ENCODE measurements at places on chromosomes 3 and 15.

DNA sequence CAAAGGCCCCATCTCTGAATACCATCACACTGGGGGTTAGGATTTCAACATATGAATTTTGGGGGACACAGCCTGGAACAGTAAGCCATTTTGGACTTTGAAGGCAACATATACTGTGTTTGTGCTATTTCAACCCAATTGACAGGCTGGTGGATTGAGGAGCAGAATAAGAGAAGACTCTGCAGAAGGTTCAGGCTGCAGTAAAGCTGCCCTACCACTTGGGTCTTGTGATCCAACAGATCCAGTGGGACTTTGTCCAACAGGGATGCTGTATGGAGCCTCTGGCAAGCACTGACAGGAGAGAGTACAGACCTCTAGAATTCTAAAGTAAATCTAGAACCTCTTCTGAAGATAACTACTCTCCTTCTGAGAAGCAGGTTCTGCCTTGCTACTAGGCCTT is 1.1 kb upstream of the BCL2L10 start:
- no peak overlapping the region for H3K27ac ChIP-seq
- no peak for DNase-seq
- no peaks in the 10 kb centered on the region for H3K4me1 ChIP-seq
- H3K4me3 ChIP-seq = no peak overlapping the region
- H3K27me3 ChIP-seq = peaks cover 3% of the 10 kb centered on the region
- H3K36me3 ChIP-seq = no peaks in the 10 kb centered on the region

DNA sequence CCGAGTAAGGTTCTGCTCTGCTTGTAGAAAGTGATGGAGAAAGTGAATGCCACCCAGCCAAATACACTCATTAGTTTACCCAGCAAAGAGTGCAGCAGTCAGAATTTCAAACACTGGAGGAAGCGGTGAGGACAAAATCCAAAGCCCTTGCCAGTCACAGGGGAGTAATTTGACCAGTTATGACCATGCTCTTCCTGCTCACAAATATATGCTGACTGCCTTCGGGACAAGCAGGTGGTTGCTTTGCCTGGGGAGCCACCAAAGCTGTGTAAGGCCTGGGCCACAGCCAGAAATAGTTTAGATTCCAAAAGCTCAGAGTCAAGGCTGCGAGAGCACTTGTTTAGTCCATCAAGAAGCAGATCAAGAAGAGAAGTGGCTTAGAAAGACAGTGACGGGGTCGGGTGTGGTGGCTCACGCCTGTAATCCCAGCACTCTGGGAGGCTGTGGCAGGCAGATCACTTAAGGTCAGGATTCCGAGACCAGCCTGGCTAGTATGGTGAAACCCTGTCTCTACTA is 51.0 kb upstream of the ATP13A3 start:
- H3K27me3 ChIP-seq = no peaks in the 10 kb centered on the region
- no peak overlapping the region for H3K27ac ChIP-seq
- H3K36me3 ChIP-seq = no peaks in the 10 kb centered on the region
- no peak for DNase-seq

DNA sequence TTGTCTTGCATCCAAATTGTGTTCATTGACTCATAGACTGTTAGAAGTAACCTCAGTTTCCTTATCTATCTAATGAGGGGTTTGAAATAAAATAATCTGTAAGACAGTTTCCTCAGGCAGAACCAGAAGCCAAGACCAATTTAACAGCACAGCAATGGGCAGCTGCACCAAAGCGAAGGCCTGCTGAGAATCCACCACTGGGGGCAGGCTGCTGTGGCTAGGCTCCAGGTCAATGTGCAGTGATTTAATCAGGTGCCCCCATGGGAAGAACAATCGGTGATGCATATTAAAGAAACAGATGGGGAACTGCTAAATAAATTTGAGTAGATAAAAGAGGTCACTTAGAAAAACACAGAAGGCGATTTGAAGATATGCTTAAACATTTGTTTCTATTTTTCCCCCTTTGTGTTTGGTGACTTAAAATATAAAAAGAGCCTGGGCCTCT is 28.0 kb upstream of the TMOD3 start:
- H3K27me3 ChIP-seq = no peaks in the 10 kb centered on the region
- no peaks in the 10 kb centered on the region for H3K36me3 ChIP-seq
- no peak for DNase-seq
- no peaks in the 10 kb centered on the region for H3K4me1 ChIP-seq
- no peak overlapping the region for H3K4me3 ChIP-seq
- no peak overlapping the region for H3K27ac ChIP-seq

GRCh38 chr3:12286927-12287726 is 1.7 kb upstream of the PPARG start:
- peaks cover 44% of the 10 kb centered on the region for H3K27me3 ChIP-seq
- no peak overlapping the region for H3K27ac ChIP-seq
- H3K4me3 ChIP-seq = peak overlapping the region; percentile 44
- 0 out of 2 replicates have a peak, but pooled peaks cover 2% of the 10 kb centered on the region for H3K4me1 ChIP-seq

Data from H1 (cell line).